NCI-H2029 treated with DMSO at 0.1 percent for 48 hours (cell line): ENCODE measurements at places on chromosomes 1 and 21.

DNA sequence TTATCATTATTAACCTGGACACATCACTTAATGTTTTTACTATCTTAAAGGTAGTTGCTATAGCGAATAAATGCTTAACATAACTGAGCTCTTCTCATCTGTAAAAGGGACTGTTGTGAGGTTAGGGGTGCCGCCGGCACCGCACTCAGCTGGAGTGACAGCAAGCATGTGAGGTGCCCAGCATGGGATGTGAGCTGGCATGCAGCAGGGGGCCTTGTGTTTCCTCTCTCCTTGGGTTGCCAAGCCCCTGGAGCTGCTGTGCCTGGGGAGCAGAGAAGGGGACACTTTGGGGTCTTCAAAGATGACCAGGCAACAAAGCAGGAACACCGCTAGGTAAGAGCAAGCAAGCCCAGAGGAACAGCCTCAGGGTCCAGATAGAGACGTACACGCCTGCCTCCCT is 2.1 kb upstream of the ZC3H12A start:
- DNase-seq, result no peak

DNA sequence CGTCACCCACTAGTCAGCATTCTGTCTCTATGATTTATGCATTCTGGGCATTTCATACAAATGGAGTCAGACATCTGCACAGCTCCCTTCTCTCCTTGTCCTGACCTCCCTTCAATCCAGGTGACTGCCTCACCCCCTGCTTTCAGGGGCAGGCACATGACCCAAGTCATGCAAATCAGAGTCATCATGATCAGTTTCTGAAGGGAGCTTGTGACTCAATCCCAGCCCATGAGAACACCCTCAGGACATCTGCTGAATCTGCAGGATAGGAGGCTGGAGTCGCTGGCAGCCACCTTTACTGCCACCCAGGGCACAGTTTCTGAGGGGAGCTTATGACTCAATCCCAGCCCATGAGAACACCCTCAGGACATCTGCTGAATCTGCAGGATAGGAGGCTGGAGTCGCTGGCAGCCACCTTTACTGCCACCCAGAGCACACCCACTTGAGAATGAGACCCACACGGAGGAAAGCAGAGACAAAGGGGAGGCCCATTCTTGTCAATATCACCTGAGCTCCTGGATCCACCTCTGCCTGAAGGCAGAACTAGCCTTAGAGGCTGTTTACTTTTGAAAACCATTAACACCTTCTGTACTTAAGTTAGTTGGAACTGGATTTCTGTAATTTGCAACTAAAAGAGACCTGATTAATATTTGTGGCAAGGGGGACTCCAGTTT is 62.3 kb upstream of the SLC25A33 start:
- DNase-seq, result no peak

- no peak for DNase-seq
Measured at GRCh38 chr1:204293605-204294337, 66.0 kb downstream of the PLEKHA6 start.

DNA sequence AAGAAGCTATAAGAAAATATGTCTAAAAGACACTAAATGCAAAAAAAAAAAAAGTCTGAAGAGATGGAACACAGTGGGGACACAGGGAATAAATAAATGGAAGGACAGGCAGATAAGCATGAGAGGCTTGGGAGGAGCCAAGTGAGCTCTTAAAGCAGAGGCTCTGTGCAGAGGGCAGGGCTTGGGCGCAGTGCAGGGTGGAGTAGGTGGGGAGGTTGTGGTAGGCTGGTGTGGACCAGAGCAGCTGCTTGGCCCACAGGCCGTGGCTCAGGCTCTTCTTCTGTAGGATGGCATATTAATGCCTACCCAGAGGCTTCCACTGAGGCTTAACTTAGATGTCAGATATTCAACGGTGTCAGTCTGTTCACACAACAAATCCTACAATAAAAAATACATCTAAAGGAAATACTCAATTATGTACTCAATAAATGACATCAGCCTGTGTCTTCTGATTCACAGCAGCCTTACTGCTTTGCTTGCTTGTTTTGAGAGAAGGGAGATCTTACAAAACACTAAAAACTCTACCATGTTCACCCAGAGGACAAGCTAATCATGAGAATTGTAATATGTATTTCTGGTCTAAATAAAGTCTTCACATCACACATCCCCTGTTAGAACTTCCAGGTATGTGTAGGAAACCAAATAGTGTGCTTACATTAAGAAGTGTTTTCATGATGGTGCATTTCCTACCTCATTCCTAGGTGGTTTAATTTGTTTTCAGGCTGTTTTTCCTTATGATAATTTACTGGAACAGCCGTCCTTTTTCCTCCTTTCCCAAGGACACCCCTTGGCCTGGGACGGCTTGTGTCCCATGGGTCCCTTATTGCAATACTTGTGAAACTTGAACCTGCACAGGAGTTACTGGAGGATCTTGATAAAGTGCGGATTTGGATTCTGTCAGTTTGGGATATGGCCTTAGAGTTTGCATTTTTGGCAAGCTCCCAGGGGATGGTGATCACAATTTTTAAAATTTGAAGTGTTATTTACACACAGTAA is 24.9 kb downstream of the DIP2A start:
- no peak for DNase-seq

- no peak for DNase-seq
Measured at GRCh38 chr1:84504580-84505492, 1.4 kb upstream of the SPATA1 start.

- DNase-seq, result no peak
Measured at GRCh38 chr1:244242446-244242845, 191.4 kb downstream of the ZBTB18 start.

GRCh38 chr1:212967801-212968200 is 17.5 kb downstream of the VASH2 start:
- DNase-seq, result no peak

GRCh38 chr1:84969489-84970250 is 27.2 kb downstream of the MCOLN2 start:
- DNase-seq, result no peak

- DNase-seq, result no peak
Measured at GRCh38 chr1:115748401-115749150, 19.9 kb downstream of the CASQ2 start.

- DNase-seq, result peak; percentile 78
Measured at GRCh38 chr1:41364442-41365319, 3.4 kb downstream of the FOXO6 start.

DNA sequence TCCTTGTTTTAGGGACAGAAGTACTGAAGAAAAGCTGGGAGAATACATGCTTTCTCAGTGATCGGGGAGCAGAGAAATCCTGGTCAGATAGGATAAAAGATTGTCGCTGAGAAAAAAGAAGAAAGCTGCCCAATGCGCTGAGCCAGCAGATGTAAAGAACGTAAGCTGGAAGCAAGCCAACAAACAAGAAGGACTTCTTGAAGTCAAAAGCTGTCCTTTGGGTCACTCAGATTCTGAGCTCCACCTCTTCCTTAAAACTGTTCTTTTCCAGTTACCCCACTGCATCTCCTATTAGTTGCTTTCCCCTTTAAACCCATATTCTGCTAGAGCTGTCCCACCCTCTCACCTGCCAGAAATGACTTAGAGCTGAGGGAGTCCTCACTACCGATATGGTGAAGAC is 64.8 kb downstream of the GPR137B start:
- no peak for DNase-seq

DNA sequence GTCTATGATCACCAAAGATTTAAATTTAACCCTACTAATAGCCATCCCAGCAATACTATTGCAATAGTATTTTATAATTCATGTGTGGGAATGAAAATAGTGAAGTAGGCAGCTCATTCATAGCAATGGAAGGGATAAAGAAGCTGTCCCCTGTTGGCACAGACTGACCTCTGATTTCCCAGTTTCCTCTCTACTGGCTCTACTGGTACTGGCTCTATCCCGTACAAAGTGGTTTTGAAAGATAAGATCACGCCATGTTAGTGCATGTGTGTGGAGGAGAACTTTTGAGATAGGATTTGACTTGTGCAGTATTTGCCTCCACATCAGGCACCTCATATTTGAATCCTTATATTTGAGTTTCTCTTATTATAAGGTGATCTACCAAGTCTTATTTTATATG is 227.3 kb upstream of the ADGRL2 start:
- DNase-seq, result no peak

DNA sequence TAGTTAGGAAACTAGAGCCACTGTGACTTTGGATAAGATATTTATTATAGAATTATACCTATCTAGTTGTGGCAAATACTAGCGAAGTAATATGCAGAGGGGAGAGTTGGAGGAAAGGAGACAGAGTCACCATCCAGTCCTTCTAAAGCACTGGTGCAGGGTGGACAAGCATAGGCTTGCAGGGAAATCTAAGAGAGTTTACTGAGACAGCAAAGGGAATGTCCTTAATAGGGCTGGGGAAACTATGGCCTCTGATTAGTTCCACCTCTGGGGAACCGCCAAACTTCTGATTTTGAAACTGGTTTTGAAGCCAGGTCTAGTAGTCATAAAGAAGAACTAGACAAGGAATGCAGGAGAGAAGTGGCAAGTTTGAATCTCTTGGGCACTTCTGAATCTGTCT is 407.9 kb downstream of the VAV3 start:
- DNase-seq, result no peak

DNA sequence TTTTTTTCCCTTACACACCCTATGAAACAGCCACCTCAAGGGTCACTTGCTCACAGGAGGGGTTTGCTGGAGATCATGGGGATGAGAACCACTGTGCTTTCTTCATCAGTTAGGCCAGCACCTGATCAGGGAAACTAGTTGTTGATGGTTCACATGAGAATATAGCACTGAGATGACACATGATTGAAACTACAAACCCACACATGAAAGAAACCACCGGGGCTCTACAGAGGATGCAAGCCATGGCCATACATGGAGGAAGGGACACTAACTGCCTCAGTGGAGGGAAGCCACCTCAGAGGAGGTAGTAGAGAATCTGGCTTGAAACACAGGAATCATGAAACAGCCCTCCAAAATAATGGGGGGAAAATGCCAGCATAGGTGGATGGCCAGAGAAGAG is 63.2 kb downstream of the PRKAB2 start:
- DNase-seq, result no peak

- no peak for DNase-seq
Measured at GRCh38 chr1:155479205-155479604, 83.4 kb downstream of the ASH1L start.

DNA sequence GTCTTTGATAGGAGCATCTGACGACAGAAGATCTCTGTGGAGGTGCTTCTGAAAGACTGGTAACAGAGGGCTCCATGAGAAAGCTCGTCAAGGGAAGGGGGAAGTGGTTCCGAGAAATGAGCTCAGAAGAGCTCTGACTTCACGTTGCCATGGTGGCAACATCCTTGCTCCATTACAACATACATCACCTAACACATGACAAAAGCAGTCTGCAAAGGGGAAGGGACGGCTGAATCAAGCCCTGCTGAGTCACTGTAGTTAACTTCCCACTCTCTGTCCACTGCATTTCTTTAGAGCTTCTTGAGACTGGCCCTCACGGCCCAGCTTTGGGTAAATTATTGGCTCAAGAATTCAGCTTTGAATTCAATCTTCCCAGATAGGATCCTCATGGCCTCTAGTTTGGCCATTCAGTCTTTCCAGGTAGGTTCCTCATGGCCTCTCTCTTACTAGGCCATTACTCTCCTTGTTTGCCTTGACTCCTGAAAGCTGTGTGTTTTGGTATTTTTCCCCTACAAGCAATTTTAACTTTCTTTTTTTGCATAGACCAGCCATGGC is 88.0 kb upstream of the ZNF648 start:
- DNase-seq, result no peak

DNA sequence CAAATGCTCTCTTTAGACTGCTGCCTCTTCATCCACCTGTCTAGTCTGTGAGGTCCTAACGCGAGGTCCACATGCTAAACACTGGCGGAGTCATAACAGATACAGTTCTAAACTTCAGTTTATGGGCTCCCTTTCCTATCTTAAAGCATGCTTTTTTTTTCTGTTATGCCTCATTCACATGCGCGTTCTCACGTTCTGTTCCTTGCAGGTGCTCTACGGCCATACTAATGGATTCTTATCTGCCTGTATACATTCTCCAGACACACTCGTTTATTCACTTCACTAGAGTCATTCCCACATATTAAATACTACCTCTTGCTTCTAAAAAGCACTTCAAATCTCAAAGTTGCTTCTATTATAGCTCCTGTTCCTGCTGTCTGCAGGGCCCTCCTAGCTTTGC is 38.7 kb downstream of the PHC2 start:
- DNase-seq, result no peak

- DNase-seq, result no peak
Measured at GRCh38 chr1:39885516-39885915, 2.2 kb upstream of the TRIT1 start.

DNA sequence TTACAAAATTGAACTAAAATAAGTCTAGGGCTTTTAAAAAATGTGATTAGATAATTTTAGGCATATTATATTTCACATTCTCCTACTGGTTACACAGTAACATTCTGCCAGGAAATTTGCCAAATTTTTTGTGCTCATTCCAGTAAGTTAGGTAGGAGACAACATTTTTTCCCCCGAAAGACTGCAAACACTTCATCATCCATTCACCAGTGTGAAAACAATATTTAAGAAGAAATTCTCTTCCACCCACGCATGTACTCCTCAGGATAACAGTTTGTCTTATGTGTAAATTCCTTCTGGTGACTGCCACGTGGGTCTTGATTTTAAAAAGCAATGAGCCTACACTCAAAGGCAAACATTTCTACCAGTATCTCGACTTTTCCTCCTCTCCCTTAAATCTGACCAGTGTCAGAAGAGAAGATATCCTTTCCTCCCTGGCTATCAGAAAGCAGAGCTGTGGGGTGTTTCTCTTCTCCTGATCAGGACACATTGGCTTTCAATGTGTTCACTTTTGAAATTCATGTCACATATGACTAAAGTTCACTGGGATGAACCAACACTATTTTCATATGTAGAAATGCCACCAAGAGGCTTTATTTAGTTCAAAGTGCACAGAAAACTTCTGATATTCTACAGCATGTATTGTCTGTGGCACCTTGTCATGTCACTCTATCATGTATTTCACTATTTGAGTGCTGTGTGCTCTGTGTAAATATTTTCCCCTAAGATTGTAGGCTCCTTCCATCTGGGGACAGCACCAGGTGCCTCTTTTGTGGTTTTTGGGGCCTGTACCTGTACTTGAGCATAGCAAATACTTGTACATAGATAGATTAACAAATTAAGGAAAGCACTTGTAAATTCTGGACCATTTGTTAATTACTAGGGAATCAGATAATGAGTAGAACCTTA is 38.6 kb downstream of the LHX9 start:
- DNase-seq, result no peak
